ENCODE measurements at places on chromosomes 7 and 10.
A peak's percentile ranks its signal among the peaks of the same experiment; 100 is the strongest.

- DNase-seq, result no peak
Observed at GRCh38 chr10:100531761-100532160, 2.1 kb upstream of the NDUFB8 start.

GRCh38 chr7:157309988-157310668 lies 26.7 kb upstream of the DNAJB6 start:
- peak; percentile 94 for DNase-seq

- DNase-seq, result no peak
Observed at GRCh38 chr7:136342251-136342650, 365.1 kb upstream of the MTPN start.

- no peak for DNase-seq
Observed at GRCh38 chr7:79971058-79971457, 163.6 kb upstream of the GNAI1 start.

GRCh38 chr7:79719216-79719615 lies 265.7 kb upstream of the MAGI2 start:
- DNase-seq, result no peak

- no peak for DNase-seq
Observed at GRCh38 chr10:18409599-18410397, 241.6 kb downstream of the NSUN6 start.

DNA sequence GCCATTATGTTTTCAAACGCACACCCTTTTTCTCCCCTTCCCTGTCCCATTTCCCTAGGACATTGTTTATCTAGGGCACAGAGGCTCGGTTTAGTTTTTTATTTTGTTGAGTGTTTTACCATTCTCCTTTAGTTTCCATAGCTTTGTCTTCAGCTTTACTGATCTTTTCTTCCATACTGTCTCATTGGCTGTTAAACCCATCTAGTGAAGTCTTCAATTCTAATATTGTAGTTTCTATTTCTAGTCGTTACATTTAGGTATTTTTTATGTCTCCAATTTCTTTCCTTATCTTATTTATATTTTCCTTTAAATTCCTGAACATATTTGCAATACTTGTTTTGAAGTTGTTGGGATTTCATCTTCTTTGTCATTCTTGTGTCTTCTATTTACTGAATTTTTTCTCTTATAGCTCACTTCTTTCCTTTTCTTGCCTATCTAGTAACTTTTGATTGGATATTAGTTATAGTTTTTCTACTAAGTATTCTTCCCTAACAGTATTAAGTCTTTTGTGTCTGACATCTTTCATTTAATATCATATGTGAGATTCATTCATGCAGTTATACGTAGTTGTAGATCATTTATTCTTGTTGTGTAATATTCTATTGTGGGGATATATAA lies 41.0 kb upstream of the SH2D4B start:
- no peak for DNase-seq

- peak; percentile 56 for DNase-seq
Observed at GRCh38 chr10:17335065-17335464, 107.0 kb downstream of the VIM start.

DNA sequence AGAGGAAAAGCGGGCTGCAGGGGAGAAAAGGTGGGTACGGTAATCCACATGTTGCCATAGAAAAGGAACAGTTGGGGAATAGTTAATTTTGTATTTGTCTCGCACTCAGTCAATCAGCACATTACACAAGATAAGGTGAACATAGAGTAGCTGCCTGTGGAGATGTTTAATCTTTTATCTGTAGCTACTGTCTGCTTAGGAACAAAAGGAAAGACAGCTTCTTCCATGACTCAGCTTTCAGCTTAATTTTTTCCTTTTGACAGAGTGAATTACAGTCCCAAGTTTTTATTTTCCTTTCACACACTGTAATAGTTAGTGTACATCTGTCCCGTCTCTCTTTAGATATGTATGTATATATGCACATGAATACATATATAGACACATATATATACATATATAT lies 39.3 kb upstream of the PODXL start:
- DNase-seq, result no peak

DNA sequence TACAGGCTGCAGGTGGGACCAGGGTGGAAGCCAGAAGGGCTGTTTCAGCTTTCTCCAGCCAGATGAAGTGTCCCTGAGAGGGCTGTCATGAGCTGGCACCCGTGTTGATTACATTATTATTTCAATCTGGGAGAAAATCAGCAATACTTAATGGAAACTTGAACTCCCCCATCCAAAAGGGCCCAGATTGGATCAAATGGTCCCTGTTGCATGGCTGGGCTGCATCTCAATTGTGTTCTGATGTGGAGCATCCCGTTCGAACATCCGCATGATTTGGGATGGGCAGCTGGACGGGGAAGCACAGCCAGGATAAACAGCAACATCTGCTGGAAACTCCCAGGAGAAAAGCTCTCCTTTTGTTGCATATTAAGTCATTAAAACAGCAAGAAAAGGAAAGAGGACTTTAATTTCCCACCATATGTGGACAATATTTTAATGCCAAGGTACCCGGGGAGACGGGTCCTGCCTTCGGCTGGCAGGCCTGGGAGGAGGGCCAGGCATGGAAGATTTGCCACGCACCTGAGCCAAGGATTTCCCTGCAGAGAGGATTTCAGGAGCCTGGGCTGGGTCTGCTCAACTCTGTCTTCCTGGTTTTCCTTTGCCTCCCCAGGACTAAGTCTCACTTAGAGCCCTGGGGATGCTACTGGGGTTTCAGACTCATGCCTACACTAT lies 52.4 kb downstream of the NPTX2 start:
- DNase-seq, result no peak

- no peak for DNase-seq
Observed at GRCh38 chr7:139798892-139799291, 21.1 kb upstream of the HIPK2 start.

- DNase-seq, result no peak
Observed at GRCh38 chr7:45873355-45873754, 473 bp upstream of the CCDC201 start.

DNA sequence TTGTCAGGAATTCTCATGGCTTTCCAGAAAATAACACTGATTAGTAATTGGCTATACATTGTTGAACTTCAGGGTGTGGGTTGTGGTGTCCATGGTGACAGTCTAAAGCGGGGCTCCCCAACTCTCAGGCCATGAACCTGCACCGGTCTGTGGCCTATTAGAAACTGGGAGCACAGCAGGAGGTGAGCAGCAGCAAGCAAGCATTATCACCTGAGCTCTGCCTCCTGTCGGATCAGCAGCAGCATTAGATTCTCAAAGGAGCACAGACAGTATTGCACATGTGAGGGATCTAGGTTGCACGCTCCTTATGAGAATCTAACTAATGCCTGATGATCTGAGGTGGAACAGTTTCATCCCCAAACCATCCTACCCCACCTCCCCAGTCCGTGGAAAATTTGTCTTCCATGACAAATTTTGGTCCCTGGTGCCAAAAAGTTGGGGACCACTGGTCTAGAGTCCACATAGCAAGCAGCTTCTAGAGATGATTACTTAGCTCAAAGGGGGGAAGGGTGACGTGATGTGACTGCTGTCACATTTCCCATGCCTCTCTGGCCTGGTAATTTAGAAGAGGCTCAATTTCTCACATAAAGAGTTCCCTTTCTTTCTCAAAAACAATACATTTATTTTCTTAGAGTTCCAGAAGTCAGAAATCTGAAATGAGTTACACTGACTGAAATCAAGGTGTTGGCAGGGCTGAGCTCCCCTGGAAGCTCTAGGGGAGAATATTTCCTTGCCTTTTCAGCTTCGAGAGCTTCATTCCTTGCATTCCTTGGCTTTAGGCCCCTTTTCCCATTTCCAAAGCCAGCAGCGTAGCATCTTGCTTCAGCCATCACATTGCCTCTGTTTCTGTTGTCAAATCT lies 17.6 kb upstream of the FAM221A start:
- no peak for DNase-seq

- DNase-seq, result peak; percentile 26
Observed at GRCh38 chr7:138864667-138865066, 66.7 kb upstream of the ATP6V0A4 start.

DNA sequence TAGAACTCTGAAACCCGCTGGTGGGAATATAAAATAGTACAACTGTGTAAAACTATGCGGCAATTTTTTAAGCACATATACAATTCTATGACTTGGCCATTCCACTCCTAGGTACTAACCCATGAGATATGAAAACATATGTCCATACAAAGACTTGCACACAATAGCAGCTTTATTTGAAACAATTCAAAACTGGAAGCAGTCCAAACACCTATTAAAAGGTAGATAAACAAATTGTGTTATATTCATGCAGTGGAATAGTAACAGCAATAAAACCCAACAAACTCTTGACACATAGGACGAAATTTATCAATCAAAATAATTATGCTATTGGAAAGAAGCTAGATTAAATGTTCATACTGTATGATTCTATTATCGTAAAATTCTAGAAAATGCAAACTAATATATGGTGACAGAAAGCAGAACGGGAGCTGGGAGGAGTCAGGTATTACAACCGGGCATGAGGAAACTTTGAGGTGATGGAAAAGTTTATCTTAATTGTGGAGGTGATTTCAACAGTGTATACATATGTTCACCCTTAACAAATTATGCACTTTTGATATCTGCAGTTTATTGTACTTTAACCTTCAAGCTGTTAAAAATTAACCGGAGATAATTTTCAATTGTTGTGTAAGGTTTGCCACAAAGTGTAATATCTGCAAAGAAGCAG lies 803 bp upstream of the STK31 start:
- DNase-seq, result no peak

DNA sequence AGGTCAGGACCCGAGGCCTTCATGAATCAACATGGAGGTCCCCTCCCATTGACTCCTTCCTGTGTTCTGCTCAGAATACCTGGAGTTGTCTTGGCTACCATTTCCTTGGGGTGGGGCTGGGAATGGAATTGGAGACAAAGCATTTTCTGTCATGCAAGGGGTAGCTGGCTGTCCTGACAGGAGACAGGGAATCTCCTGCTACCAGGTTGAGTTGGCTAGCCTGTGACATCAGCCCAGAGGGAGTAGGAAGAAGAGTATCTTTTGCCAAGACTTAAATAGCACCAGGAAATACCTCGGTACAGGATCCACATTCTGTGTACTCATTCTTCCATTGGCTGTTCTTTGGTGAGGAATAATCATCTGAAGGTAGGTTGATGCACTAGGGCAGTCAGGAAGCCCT lies 4.9 kb downstream of the ZDHHC16 start:
- no peak for DNase-seq

GRCh38 chr7:103499976-103500375 lies 54.0 kb upstream of the SLC26A5 start:
- DNase-seq, result no peak

- DNase-seq, result no peak
Observed at GRCh38 chr7:124428781-124429180, 336.8 kb downstream of the GPR37 start.

- peak; percentile 26 for DNase-seq
Observed at GRCh38 chr7:38673795-38674194, 42.6 kb upstream of the AMPH start.

GRCh38 chr10:28375399-28376354 lies 72.8 kb upstream of the MPP7 start:
- no peak for DNase-seq

DNA sequence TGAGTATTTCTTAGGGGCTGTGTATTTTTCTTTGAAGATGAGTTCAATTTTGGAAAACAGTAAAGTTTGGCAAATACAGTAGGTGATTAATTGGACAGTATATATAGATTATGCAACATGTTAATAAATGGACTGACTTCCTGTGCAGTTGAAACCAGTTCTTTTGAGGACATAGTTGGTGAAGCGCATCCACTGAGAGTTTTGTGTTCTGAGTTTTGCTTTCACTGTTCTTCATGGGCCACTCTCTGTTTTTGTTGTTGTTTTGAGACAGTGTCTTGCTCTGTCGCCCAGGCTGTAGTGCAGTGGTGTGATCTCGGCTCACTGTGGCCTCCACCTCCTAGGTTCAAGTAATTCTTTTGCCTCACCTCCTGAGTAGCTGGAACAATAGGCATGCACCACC lies 109.0 kb downstream of the SDHAF3 start:
- DNase-seq, result no peak

DNA sequence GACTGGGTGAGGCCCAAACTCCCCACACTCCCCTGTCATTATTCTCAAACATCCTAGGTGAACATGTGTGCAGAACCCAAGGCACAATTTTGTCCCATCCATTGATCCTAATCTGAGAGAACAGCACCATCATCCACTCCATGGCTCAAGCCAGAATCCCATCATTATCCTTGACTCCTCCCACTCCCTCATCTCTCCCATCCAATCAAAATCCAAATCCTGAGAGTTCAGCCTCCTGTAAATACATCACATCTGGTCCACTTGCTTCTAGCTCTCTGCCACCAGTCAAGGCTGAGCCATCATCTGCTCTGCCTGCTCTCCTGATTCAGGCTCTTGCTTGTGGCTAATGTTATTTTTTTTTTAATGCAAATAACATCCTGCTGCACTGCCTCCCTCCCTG lies 75.9 kb upstream of the SLF2 start:
- no peak for DNase-seq

- no peak for DNase-seq
Observed at GRCh38 chr10:110311357-110311949, 6.7 kb upstream of the SMNDC1 start.

DNA sequence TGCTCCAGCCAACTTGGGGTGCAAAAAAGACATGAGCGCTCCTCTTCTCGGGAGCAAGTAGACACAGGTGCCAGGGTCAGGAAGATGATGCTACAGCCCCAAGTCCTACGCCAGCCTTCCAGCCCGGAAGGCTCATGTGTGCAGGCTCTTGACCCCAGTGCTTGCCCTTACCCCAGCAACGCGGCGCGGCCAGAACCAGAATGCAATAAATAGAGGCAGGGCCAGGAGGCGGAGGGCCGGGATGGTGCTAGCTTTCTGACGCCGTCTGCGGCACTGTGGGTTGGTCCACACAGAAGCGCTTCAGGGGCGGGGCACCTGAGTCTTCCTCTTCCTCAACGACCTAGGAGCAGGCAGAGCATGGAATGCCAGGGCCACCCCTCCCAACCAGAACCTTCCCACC lies 15.0 kb upstream of the BAZ1B start:
- no peak for DNase-seq

GRCh38 chr7:19970514-19970913 lies 197.1 kb upstream of the TMEM196 start:
- no peak for DNase-seq

DNA sequence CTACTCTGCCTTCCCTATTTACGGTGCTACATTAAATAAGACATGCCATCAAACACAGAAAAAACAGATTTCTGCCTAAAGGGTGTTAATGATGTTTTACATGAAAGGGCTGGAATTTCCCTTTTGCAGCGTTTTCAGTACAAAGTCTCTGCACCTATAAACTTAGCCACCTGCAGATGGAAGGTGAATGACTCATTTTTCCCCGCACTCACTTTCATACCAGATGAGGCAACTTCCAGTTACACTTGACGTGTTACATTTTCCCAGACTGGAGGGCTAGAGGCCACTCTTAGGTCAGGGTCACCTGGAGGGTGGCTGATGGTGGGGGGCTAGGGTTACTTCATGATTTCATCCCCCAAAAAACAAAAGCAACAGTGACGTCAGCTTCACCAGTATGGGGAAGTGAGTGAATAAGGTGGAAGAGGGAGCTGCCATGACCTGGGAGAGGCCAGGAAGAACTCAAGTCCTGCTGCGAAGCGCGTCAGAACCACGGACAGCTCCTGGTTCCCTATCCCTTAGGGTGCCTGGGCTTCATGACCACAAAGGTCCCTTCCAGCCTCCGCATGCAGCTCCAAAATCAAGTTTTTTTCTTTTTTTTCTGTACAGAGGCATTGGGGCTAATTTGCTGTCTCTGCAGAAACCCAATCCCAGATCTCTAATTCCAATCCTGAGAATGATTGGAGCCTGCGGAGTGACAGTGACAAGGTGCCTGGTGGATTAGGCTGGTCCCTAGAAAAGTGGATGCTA lies 94.0 kb downstream of the ADARB2 start:
- no peak for DNase-seq

GRCh38 chr7:107870427-107871000 lies 20.5 kb upstream of the DLD start:
- no peak for DNase-seq
